D721Med (cell line): ENCODE measurements at places on chromosomes 2 and 18.

DNA sequence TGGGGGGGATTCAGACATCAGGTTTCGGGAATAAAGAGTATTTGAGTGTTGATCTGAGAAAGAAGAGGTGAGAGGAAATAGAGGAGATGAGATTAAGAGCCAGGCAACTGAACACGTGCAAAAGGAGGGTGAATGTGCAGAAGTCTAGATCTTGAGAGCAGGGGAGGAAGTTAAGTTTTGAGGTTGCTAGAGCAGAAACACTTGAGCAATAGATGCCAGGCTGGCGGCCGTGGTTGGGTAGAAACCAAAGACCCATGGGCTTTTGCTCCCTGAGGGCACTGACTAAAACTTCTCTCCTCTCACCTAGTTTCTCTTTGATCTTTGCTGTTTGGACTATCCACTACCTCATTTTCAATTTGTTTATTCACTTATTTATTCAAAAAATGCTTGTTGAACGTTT is 116.0 kb downstream of the CDC42EP3 start:
- no peak for DNase-seq

DNA sequence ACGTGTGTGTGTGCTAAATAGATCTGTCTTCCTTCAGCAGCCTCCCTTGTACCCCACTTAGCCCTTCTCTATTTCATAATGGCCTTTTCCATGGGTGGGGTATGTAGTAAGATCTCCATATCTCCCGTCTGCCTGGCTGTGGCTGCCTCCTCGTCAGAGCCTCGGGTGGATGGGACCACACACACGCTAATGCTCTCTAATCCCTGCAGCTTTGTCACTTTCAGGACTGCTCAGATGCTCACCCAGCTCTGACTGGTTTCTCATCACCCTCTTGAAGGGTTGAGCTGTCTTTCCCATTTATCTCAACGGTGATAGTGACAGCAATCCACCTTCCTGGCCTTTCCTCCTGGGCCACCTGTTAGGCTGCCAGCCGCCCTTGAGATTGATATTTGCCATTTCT is 95.3 kb downstream of the DCC start:
- DNase-seq: no peak

DNA sequence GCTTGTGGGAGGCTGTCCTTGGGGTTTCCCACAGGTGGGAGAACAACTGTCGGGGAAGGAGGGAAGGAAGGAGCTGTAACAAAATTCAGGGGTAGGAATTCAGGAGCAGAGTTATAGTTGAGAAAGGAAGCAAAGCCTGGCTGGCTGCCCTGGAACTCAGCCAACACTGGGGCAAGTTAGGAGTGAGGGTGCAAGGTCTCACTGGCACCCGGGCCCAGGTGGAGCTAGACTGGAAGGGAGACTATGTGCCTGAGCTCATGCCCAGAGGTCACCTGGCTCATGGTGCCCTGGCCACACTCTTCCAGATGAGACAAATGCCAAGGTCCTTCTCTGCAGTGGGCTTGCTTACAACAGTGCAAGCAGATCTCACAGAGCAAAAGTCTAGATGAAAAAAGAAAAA is 75.6 kb upstream of the ARHGAP28 start:
- no peak for DNase-seq

- no peak for DNase-seq
Observed at GRCh38 chr2:179272406-179273192, 8.0 kb upstream of the SESTD1 start.

GRCh38 chr2:206805887-206806607 is 40.6 kb downstream of the FASTKD2 start:
- DNase-seq: no peak

DNA sequence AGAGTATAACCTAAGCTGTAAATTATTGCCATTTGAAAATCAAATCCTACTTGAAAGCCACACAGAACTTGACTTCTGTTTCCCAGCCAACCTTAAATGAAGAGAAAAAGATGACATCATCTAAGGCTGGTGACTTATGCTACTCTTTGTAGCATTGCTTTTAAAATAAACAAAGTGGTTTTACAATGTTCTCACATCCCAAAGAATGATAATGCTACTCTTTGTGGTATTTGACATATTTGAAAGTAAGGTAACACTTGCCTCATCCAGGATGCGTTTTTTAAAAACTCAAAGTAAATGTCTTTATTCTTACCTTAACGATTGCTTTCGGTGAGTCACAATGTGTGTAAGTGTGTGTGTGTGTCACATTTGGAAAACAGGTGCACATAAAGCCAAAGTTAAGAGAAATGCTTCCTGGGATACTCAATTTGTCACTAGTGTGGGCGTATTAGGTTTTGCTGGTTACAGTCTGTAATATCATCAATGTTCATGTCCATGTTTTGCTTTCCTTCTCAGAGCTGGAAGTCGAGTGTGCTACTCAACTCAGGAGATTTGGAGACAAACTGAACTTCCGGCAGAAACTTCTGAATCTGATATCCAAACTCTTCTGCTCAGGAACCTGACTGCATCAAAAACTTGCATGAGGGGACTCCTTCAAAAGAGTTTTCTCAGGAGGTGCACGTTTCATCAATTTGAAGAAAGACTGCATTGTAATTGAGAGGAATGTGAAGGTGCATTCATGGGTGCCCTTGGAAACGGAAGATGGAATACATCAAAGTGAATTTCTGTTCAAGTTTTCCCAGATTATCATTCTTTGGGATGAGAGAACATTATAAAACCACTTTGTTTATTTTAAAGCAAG is 2.6 kb downstream of the PMAIP1 start:
- no peak for DNase-seq

GRCh38 chr2:223306371-223306770 is 254.4 kb downstream of the KCNE4 start:
- no peak for DNase-seq

GRCh38 chr2:47935071-47935470 is 28.8 kb upstream of the FBXO11 start:
- DNase-seq: no peak

DNA sequence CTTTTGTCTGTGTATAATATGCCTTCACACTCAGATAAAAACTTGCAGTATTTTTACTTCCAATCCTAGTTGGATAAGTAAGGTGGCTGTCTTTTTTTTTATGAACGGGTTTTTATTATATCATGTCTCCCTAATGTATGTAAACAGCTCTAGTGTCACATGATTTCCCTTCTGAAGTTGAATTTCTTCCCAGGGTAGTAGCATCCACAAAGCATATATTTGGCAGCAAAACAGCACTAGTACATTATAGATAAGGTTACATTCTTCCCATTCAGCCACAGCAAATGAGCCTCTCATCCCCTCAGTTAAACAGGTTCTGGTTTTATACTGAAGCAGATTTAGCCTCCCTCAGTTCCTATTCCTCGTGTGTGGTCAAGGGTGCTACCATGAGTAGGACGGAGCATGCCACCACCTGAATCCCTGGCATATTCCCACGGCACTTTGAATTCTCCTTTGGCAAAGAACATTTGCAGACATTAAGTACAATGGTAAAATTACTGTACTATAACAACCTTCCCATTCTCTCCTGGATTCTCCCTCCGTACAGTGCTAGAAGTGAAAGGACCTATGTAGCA is 15.4 kb upstream of the DTNA start:
- no peak for DNase-seq

- DNase-seq: no peak
Observed at GRCh38 chr18:39414009-39414700, 1848.6 kb upstream of the CELF4 start.

DNA sequence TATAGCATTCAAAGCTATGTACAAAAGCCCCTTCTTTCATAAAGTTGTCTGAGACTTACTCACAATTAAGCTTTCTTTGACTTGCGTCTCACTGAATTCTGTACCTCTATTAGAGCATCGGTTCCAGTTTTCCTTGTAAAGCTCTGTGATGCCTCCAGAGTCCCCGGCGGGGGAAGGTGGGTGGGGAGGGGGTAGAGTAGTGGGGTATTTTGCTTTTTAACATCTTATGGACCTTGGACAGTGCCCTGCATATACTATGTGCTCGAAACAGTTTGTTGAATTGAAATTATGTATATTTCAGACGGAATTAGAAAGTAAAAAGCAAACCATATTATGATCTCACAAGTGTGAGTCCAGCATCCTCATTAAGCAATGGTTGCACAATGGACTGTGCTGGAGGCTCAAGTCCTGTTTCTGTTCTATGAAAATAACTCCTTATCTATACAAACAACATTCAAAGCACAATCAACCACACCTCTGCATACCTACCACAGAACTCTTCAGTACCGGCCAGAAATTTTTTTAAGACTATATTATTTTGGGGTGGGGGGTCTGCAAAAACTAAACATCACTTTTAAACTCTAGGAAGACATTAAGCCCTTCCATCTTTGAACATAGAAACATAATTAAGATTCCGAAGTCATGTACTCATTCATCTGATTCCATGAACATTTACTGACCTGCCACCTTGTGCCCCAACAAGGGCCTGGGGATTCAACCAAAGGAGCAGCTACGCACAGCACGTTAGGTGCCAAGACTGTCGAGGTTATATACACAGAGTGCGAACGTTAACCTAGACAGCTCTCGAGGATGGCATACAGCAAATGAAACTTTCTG is 908 bp downstream of the STAT1 start:
- no peak for DNase-seq

GRCh38 chr2:73963385-73964120 is 21.2 kb upstream of the TET3 start:
- no peak for DNase-seq

- DNase-seq: no peak
Observed at GRCh38 chr2:48006094-48006493, 99.8 kb upstream of the FBXO11 start.

DNA sequence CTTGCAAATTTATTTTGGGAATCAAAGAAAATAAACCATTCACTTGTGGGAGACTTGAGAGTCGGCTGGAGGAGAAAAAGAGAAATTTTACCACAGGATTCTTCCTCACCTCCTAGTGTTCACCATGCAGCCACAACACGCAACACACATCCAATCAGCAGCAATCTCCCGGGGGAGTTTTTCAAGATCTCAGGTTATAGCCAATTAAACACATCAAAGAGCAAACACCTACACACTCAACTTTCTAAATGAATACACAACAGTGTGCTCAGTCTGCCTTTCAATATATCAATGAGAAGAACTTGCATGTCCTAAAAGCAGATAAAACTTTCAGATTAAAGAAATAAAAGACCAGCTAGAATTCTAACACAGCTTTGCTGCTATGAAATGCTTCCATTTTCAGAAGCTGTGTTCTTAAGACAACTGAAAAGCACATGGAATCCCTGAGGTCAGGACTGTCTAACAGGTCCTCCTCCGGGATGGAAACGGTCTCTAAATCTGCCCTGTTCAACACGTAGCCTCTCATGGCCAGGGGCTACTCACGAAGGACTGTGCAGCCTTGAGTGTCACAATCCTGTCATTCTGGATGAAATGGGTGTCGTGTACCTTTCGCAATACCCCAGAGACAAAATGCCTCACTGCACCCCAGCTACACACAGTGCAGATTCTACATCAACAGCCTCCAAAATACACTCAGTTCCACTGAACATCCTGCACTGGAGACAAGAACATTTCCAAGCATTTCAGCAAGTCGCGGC is 84.2 kb downstream of the ZNF516 start:
- no peak for DNase-seq

DNA sequence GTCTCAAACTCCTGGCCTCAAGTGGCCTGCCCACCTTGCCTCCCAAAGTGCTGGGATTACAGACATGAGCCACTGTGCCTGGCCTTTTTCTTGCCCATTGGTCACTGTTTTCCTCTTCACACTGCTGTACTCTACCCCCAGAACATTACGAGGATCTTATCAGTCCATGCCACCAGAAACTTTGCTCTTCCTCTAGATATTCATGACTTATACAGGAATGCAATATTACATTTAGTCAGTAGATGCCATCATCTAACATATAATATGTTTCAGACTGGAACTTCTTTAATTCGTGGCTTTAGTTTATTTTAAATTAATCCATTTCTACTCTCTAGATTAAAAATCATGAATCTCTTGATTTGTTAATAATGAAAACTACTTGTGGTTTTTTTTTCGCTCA is 135.5 kb downstream of the COMMD1 start:
- DNase-seq: no peak

DNA sequence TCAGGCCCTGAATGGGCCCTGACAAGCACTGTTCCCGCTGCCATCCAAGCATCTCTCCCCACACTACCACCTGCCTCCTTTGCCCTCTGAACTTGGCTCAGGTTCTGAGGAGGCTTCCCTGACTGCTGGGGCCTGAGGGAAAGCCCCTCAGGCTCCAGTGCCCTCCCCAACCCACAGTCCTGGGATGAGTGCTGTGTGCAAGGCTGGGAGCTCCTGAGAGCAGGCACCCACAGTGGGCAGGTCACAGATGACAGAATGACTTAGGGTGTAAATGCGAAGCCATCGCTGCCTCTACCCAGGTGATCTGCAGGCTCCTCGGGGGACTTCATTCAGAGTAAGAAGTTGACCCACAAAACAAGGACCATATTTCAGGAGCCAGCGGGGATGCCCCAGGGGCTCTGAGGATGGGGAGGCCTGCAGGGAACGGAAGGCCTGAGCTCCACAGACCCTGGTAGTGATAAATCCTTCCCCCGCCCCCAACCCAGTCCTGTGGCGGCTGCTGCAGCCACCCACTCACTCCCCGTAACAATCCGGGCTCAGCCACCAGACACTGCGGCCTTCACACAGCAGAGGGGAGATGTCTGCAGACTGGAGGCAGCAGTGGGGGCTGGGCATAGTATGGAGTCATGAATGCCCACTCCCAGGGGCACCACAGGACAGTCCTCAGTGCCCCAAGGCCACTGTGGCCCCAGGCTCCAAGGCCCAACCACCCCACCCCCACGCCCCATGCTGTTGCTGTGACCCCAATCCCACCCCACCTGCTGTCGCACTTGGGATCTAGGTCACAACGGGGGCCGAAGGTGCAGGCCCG is 8.9 kb downstream of the BIN1 start:
- DNase-seq: no peak

GRCh38 chr2:2455151-2455550 is 124.1 kb upstream of the MYT1L start:
- no peak for DNase-seq

- no peak for DNase-seq
Observed at GRCh38 chr2:142707318-142707717, 170.1 kb upstream of the KYNU start.

GRCh38 chr18:9065864-9066263 is 36.6 kb upstream of the NDUFV2 start:
- DNase-seq: no peak

GRCh38 chr2:238247841-238248453 is 8.1 kb upstream of the HES6 start:
- DNase-seq: no peak

- DNase-seq: no peak
Observed at GRCh38 chr18:77376043-77376732, 126.5 kb downstream of the GALR1 start.

GRCh38 chr2:70431716-70432347 is 121.8 kb downstream of the TGFA start:
- no peak for DNase-seq

GRCh38 chr2:223641082-223641481 is 38.9 kb upstream of the SCG2 start:
- no peak for DNase-seq
